ENCODE measurements at places on chromosomes 4 and X. TPM values are rescaled to one million over a fixed set of nuclear protein-coding genes. Genes with fewer than 3 reads are reported as not detected.

RIBC1 gene
- total RNA-seq: 0.32 TPM

DNA sequence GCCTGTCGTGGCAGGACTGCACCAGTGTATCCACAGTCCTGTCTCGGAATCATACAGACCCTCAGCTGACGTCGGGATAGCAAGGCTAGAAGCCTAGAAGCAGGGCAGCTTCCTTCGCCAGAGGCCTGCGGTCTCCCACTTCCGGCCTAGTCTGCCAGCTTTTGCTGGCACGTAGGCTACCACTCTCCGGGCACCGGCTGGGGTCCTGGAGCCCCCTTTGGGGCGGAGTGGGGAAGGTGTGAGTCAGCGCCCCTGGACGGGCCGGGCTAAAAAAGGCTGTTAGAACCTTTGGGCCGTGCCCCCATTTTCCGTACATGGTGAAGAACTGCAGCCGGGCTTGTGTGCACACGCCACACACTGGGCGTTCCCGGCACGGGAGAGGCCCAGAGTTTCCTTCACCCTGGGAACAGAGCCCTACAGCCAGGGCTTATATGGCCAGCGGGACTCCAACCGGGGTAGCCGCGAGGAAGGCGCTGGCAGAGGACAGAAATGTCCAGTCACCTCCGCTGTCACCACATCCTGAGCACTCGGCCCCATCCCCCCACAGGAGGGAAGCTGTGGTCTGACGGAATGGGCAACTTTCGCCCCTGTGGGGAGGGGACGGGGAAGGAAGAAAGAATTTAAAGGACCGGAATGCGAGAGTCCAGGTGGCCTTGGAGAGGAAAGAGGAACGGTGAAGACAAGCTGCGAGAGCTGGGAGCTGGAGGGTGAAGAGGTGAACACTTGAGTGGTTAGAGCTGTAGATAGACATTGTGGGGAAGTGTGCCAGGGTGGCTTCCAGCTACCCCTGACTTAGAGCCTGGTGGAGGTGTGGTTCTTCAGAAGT is 4.6 kb downstream of the MAGIX start:
- peak; percentile 76 for DNase-seq

GDPD2 gene
- total RNA-seq: not detected

RRH gene
- not detected for total RNA-seq

DNA sequence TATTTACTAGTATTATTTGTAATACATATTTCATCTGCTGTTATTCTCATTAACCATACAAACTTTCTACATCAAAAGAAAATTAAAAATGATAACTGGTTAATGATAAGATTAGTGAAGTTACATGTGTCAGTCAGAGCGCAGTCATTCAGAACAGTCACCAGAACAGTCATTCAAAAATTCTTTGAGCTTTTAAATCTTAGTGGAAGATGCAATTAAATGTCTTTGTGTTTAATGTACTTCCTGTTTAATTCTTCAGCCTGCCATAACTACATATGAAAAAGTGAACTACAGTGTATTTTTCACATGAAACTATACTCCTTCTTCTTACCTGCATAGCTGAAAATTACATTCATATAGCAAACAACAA is 179.7 kb upstream of the NDST4 start:
- no peak for DNase-seq

DNA sequence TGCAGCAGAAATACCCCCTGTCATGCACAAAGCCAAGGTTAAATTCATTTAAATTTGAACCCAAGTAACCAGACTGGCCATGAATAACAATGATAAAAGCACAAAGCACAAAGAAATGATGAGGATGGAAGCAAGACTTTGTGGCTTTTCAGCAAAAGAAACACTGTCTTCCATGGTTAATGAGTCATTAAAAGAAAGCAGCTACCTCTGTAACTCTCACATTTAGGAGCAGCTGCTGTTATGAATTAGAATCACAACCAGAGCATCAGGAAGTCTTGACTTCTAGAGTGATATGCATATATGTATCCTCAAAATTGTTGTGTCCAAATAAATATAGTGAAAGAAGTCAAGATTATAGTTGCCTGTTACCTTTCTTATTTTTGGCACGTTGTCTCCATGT is 70.7 kb upstream of the RPS6KA6 start:
- DNase-seq: no peak

Measured in GM23248 (cell line).